ENCODE measurements at places on chromosomes 3 and 15.

DNA sequence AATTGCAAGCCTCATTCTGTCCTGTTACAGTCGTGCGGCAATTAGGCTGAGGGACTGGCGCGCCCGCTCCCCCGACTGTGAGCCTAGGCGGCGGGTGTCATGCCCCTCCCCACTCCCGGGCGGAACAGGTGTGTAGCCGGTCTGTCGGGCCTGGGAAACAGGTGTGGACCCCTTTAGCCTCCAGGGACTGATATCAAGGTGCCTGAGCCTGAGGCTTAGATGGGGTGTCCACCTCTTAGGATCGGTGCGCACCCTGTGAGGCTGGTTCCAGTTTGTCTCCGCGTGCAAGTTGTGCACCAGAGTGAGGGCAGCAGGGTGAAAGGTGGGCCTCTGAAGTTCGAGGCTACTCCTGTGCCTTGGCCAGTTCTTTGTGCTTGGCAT, 686 bp downstream of the VPS8 start:
- DNase-seq: no peak

- peak; percentile 70 for DNase-seq
Measured at GRCh38 chr15:88246666-88247446, 9.7 kb downstream of the NTRK3 start.

DNA sequence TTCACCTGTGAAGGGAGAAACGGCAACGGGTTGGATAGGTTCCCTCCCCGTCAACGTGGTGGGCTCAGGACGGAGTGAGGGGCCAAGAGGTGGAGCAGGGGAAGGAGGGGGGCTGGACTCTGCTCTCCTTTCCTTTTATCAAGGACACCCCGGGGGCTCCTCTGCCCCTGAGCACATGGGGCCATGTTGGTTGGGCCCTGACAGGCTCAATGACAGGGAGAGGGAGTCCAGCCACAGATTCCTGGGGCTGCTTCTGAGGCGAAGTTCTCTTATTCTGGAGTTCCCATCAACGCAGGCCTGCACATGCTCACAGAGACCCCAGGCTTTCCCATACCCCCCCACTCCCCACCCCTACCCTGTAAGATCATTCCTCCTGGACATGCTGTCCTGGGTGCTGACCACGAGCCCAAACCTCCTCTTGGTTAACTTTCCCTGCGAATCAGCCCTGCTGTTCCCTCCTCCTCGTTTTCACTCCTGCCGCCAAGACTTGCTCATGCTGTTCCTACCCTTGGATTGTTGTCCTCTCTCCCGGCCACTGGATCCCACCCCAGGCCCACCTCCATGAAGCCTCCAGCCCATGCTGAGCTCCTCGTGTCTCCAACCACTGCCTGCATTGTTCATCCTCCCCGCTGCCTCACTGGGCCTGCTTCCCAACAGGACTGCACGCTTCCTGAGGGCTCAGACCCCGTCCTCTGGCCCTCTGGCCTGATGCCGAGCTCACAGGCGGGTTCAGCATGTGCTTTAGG, 61.2 kb downstream of the SENP2 start:
- no peak for DNase-seq

DNA sequence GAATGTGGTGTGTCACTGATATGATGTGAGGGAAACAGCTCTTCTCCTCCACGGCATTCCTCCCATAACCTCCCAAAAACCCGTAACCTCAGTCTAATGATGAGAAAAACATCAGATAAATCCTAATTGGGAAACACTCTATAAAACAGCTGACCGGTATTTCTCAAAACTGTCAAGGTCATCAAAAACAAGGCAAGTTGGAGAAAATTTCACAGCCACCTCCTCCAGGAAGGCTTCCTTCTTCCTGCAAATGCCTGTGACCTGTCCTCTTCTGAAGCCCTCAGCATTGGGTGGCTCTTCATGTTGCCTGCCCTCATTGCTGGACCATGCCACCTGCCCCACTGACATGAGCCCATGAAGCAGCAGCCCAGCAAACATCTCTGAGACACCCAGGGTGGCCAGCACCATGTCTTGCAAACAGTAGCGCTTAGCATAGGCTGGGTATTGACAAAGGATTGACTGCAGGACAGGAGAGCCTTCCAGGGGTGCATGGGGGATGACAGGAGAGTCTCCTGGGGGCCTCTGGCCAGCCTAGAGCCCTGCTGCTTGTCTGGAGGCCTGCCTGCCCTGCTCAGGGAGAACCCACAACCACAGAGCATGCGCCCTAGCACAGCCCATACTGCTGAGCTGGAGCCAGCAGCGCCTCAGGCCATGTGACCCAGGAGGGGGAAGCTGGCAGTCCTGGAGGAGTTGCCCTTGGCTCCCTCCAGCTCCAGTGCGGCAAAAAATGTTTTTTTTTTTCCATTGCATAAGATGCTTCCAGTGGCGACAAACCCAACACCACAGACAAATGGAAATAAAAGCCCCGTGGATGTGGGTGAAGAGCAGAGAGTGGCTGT, 49.7 kb downstream of the XXYLT1 start:
- DNase-seq: peak; percentile 86

- DNase-seq: no peak
Measured at GRCh38 chr3:58336135-58336882, 3.6 kb downstream of the PXK start.

GRCh38 chr3:62371720-62372591, 1.4 kb downstream of the FEZF2 start:
- DNase-seq: no peak

- DNase-seq: no peak
Measured at GRCh38 chr3:60250206-60250605, 1001.0 kb downstream of the FHIT start.

Data from Kasumi-1 (cell line).